ENCODE measurements at places on chromosomes 6 and 20.

- no peak for DNase-seq
These were observed 62.4 kb downstream of the GCNT2 start for GRCh38 chr6:10583509-10583901.

- DNase-seq, result no peak
These were observed 22.4 kb upstream of the HACE1 start for GRCh38 chr6:104881964-104882668.

DNA sequence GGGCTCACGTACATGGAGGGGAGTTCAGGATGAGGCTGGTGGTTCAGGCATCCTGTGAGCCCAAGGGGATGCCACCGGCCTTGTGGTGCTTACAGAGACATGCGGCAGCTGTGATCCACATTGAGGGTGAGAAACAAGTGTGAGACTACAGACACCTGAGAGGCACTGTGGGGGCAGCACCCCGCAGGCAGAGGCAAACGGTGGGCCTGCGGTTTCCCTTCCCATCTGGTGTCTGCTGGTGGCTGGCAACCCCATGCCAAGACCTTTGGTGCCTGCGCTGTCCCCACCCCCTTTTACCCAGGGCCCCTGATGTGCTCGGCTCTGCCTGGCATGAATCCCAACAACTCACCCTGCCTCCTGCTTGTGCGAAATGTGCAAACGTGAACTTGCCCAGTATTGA is 42.0 kb downstream of the ERMARD start:
- DNase-seq, result no peak

DNA sequence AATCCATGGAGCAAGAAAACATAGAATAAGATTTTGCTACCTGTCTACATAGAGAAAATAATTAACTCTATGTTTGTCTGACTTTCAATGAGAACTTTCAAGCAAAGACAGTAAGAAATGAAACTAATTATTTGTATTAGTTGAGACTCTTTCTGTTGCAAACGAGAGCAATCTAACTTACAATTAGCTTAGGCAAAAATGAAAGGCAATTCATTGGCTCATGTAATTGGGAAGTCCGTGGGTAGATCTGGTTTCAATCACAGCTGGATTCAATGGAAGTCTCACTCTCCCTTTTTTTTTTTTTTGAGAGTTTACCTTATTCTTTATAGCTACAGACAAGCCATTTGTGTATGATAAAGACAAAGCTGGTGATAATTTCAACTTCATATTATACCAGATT is 68.2 kb upstream of the STXBP5 start:
- DNase-seq, result no peak

DNA sequence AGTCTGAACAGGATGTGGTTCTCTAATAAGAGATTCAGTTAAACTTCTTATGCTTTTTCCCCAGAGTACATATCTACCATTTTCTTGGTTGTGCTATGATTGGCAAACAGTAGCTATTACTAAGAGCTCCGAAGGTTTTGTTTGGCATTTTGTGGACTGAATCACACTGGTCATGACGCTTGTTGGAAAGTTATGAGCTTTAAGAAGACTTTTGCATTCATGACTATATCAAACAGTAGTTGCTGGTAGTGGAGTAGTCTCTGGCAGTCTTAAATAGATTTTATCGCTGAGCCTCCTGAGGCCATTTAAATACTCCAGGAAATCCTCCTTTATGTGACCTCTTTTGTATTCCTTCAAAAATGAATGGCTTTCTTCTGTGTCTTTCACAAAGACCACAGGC is 40.8 kb downstream of the CCDC170 start:
- DNase-seq, result no peak

- no peak for DNase-seq
These were observed 24.8 kb upstream of the MLIP start for GRCh38 chr6:54086439-54086838.

- peak; percentile 94 for DNase-seq
These were observed 183.0 kb downstream of the THBS2 start for GRCh38 chr6:169070506-169071176.

All from ACHN (cell line).